ENCODE measurements at places on chromosomes 1 and 21.
A peak's percentile ranks its signal among the peaks of the same experiment; 100 is the strongest.

DNA sequence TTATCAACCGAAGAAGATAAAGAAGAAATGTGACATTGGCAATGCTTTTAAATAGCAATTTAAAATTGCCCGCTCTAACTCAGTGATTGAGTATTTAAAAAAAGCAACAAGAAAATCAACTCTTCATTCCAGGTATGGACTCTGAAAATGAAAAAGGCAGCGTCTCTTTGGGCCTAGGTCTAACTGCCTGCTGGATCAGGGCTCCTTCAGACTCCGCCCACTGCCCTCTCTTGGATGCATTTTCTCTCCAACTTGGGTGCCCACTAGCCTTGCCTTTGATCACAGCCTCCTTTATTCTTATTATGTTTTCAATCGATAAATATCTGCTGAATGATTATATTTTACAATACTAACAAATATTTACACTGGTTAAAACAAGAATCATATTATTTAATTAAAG is 268.9 kb downstream of the MRPL39 start:
- no peak for DNase-seq

DNA sequence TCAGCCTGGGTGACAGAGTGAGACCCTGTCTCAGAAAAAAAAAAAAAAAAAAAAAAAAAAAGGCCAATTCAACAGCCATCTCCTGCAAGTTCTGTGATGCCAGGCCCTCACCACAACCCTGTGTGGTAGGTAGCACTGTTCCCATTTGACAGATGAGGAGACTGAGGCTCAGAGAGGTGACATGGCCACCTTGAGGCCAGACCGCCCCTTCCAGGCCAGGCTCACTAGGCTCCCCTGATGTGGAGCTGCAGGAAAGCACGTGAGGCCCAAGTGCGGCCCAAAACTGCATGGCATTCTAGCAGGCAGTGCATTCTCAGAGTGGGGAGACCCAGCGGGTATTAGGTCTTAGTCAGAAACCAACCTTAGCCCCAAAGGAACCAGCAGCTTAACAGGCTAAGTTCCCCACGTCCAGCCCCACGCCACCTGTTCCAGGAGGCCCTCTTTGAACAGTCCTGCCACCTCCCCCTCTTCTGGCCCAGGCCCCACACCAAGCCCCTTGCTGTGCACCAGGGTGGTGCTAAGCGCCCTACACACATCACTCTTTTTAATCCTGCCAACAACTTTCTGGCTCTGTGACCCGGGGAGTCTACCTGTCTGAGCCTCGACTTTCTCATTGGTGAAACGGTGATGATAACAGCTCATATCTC is 11.7 kb upstream of the ECE1 start:
- no peak for DNase-seq

DNA sequence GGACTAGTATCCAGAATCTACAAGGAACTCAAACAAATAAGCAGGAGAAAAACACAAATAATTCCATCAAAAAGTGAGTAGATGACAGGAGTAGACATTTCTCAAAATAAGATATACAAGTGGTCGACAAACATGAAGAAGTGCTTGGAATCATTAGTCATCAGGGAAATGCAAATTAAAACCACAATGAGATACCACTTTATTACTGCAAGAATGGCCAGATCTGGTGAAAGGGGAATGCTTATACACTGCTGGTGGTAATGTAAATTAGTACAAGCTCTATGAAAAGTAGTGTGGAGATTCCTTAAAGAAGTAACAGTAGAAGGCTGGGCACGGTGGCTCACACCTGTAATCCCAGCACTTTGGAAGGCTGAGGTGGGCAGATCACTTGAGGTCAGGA is 73.8 kb downstream of the POU2F1 start:
- DNase-seq = no peak

DNA sequence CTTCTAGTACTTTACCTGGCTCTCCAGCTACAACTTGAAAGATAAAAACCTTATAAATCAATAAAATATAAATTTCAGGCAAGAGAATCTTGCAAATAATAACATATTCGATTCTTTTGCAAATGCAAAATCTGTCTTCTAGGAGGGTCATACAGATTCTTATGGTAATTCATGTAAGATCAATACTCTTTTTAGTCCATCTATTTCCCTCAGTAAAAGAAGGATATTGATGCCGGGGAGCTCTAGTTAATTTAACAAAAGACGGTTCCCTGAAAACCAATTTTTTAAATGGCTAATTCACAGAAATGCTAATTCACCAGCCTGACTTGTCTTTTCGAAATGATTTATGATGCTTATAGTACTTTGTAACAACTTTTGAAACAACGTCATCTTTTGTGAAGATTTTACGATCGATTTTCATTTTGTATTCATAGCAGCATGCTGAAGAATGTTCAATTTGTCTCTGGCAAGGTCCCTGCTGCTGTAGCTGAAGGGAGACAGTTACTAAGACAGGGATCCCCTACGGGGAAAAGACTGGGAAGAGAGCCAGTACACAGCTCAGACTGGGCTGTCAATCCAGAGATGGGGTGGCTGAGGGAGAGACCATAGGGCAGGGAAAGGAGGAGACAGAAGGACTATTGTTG is 90.6 kb upstream of the SPAG17 start:
- DNase-seq = no peak

DNA sequence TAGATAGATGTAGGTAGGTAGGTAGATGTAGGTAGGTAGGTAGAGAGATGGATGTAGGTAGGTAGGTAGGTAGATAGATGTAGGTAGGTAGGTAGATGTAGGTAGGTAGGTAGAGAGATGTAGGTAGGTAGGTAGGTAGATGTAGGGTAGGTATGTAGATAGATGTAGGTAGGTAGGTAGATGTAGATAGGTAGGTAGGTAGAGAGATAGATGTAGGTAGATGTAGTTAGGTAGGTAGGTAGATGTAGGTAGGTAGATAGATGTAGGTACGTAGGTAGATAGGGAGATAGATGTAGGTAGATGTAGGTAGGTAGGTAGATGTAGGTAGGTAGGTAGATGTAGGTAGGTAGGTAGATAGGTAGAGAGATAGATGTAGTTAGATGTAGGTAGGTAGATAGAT is 62.3 kb upstream of the MORC3 start:
- DNase-seq = no peak

DNA sequence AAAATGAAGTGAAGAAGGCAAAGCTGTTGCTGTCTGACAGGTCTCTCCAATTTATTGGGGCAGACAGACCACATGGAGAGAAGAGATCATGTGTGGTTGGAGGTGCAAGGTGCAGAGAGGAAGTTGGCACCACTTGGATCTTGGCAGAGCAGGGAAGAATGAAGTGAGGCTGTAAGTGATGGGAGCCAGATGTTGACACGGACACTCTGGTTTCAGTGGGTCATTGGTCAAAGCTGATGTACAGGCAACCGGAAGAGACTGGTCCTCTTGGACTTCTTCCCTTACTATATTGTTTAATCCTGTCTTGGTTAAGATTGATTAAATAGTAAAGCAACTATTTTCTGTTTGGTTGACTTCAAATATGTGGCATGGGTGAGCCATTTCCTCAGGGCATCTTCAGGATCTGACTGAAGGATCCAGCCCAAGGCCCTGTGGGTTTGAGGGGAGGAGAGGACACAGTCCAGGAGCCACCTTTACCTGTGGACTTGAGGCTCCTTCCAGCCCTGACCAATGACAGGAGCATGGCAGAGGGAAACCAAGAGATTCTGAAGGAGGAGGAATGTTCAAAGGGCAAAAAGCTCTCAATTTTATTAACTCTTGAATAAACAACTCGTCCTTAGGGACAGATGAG is 49.4 kb downstream of the NENF start:
- DNase-seq = no peak

DNA sequence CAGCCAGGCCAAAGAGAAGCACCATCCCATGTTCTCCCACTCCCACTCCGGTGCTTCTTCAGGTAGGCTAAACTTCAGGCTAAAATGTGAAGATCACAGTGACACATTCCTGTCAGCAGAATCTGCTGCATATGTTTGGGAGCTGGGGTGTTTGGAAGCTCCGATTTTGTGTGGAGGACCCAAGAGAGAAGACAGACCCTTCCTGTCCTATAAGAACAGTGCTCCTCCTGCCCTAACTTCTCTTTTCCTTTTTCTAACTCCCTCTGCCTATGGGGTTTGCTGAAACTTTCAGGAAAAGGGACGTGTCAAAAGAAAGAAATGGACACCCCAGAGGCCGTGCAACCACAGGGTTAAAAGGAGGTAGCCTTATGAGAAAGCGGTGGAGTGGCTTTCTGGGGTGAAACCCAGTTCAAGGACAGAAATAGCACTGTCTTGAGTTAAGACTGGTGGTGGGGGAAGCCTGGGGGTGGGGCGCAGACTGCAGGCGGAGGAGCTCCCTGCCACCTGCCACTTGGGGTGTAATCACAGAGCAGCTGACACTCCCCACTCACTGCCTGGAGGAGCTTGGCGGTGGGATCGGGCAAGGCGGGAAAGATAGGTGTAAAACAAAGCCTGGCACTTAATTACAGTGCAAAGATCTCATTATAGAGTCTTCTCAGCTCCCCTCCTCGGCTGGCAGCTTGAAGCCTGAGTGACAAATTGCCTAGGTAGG is 645 bp upstream of the TLR5 start:
- peak; percentile 50 for DNase-seq

DNA sequence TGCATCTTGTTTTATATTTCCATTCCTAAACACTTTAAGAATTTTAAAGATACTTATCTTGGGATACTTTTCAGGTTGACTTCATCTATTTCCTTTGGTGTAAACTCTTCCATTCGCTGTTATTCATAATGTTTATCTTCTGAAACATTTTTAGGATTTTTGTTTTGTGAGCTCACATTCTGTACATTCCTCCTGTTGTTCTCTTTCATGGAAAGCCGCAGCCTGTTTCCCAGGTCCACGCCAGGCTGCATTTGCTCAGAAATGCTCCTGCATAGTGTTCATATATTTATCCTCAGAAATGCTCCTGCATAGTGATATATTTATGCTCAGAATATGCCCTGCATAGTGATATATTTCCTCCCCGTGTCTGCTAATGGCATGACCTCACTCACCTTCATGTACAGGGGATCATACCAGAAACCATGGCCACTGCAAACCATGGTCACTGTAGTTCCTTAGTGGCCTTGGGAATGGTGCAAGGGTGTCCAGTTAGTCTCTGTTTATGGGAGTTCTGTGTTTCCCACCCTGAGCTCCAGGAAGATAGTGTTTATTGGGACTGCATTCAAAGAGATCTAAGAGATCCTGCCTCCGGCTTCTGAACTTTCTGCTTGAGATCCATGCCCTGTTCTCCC is 153.9 kb upstream of the GREM2 start:
- DNase-seq = no peak

- DNase-seq = no peak
These were observed 3.5 kb downstream of the TIAM1 start for GRCh38 chr21:31340514-31340913.

DNA sequence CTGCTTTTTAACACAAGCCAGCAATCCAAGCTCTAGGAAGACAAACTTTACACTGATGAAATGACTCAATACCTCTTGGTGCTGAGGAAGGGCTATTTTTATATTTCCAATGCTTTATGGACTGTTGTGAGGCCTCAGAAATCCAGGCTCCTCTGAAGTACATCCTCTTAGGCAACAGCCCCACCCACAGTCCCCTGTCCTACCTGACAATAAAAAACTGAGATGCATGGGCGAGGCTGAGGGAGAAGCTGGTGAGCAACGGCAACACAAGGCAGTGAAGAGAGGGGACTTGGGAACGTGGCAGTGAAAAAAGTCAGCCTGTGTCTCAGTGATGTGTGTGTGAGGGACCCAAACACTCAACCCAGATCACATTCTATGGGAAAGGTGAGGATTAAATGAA is 10.1 kb upstream of the CPT2 start:
- no peak for DNase-seq

DNA sequence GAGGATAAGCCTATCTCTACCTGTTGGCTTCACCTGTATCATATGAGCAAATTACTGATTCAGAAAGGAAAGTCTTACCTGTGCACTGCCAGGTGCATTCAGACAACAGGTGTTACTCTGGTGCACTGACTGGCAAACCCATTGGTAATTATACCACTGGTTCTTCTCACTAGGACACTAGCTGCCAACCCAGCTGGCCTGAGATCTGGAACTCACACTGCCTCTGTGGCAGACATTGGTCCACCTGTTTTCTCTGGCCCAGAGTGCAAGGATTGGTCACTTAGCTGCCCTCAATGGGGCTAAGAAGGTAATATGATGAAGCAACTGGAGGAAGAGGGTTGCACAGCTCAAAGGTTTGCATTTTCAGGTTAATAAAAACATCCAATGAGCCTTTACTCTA is 140.2 kb upstream of the DNAH14 start:
- no peak for DNase-seq

DNA sequence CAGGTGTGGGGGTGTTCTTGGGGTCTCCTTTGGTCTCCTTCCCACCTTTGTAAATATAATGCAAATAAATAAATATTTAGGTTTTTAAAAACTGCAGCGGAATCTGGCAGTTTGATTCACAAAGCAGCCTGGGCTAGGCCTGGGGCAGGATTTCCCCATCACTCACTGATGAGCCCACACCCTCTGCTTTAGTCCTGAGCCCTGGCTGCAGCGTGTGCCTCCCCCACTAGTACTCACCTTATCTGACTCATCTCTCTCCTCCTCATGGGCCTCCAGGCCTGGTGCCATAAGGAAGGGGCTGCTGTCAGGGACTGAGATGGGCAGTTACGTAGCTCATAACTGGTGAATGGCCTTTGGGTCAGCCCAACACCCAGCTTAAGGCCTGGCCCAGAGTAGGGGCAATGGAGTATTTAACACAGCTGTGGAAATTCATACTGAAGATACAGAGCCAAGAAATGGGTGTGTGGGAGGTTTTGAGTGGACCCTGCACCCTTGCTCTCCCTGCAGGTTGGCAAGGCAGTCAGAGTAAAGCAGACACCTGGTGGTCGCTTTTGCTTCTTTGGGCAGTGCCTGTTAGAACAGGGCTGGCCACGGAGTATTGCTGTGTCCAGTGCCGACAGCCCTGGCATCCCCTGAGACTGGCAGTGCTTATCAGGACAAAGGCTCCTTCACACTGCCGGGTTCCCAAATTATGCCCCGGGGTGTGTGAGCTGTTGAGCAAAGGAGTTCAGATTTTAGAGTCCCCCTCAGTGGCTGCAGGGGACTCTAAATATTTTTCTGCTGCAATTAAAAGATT is 39.7 kb downstream of the AZIN2 start:
- DNase-seq = no peak

- DNase-seq = no peak
These were observed 112.9 kb downstream of the PTPN14 start for GRCh38 chr1:214438530-214438929.

GRCh38 chr1:211482306-211482705 is 9.7 kb downstream of the RD3 start:
- DNase-seq = no peak

- no peak for DNase-seq
These were observed 14.9 kb downstream of the DMAP1 start for GRCh38 chr1:44228218-44228617.

GRCh38 chr1:208137193-208137592 is 107.0 kb downstream of the PLXNA2 start:
- no peak for DNase-seq
